ENCODE measurements at places on chromosomes 12 and 14.

DNA sequence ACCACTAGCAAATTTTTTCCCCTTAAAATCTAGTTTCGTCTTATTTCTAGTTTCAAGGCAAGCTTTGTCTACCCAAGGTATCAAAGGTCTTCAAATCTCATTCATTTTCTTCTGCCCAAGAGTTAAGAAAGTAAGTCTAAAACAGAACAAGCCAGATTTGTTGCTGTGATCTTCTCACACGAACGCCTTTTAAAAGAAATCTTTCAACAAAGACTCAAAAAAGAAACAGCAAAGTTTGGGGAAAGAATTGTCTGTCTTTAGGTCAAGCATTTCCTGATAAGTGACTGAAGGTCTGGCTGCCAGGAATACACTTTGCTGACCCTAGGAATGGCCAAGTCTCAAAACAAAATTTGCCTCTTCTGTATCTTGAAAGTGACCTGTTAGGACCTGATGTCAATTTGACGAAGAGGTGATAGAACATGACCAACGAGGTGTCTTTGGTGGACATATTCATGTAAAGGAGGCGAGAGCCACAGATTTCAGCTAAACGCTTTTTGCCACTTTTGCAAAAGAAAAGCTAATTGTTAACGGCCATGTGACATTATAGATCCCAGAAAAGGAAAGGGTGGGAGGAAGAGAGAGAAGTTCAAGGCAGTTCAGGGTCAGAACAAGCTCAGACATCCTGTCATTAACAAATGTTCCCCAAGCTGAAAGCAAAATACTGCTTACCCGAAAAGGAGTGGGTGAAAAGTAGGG lies 1.7 kb downstream of the CDK17 start:
- DNase-seq = peak; percentile 27

GRCh38 chr12:7433276-7433822 lies 10.6 kb downstream of the CD163L1 start:
- DNase-seq = peak; percentile 57

- peak; percentile 26 for DNase-seq
Measured at GRCh38 chr12:110354172-110354780, 49.2 kb downstream of the ANAPC7 start.

GRCh38 chr14:104715416-104715815 lies 8.6 kb upstream of the ADSS1 start:
- no peak for DNase-seq

DNA sequence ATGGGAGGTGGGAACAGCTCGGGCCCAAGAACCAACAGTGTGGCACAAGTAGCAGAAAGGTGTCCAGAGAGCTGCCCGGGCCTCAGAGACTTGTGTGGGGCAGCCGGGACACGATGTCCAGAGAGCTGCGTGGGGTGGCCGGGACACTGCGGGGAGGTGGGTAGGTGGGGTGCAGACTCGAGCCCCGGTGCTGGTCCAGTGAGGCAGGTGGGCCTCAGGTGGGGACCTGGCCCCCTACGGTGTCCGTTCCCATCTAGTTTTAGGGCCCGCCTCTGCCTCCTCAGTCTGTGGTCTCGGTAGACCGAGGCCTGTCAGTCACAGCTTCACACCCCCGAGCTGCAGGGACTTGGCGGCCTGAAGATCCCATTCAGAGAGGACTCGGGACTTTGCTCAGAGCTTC lies 6.3 kb upstream of the FBRSL1 start:
- no peak for DNase-seq

DNA sequence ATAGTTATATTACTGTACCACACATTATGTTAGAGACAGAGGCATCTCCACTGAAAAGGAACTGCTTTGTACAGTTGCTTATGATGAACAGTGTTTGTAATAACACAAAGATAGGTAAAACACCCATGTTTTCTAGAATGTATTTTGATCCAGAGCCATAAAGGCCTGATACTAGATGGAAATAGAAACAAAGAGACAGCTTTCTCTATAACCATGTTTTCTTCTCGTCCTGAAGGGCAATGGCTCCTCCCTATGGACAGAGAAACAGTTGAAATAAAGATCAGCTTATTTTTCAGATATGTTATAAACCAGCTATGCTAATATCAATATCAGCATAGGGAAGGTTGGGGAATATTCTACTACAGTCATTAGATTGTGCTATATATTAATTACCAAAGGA lies 109.2 kb downstream of the ATXN7L3B start:
- peak; percentile 14 for DNase-seq

- DNase-seq = peak; percentile 30
Measured at GRCh38 chr12:100953217-100953616, 158.6 kb downstream of the ANO4 start.

- no peak for DNase-seq
Measured at GRCh38 chr14:51248016-51248987, 8.3 kb downstream of the TMX1 start.

DNA sequence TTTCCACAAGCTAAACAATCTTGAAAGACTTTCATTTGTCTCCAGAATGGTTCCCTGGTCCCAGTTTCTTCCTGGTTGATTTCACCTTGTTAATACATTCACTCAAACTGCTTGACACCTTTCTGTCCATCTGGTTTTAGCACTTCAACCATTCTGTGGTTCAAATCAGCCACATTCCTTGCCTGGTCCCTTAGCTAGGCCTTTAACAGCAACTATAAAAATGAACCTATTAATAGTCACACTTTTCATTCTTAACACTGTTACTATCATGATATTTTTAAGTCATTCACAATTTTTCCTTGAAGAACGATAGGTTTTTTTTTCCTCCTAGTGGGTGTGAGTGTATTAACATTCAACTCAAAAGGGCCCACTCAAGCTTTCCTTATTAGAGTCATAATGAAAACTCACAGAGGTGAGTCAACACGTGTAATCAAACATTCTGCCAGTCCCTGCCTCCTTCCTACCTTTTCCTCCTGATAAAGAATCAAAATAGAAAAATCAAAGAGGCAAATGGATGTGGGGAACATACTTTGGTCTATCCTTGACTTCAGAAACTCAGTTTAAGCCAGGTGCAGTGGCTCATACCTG lies 34.4 kb upstream of the CCNT1 start:
- no peak for DNase-seq
